ENCODE measurements at places on chromosomes 4 and X.

GRCh38 chr4:185909972-185910371 is 98.0 kb upstream of the SORBS2 start:
- no peak for DNase-seq

GRCh38 chrX:14361435-14361834 is 167.9 kb upstream of the GLRA2 start:
- DNase-seq, result no peak

DNA sequence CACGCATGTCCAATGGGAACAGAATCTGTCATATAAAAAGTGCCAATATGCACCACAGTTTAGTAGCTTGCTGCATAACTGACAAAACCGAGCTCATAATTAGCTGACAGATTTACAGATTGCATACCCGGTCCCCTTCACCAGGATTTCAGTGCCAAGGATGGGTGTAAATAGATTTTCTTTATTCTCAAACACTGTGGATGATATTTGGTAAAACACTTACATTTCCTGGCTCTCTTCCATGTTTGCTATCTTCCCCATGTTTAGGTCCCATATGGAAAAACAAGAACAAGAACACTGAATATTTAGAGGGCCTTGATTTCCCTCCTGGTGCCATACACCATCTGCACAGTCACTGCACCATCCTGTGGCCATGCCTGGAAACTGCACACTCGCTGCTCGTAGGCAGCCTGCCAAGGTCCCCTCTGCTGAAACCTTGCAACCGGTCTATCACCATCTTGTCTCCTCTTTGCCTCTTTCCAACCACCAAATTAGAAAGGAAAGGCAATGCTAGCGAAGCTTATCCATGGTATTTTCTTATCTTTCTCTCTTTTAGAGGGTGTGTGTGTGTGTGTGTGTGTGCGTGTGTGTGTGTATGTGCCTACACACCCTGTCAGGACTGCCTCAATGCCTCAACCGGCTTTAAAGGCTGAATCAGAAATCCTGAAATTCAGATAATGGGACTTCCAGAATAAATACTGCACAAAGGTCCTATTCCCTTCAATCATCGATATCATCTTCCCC is 124.2 kb upstream of the MBNL3 start:
- peak; percentile 64 for DNase-seq

DNA sequence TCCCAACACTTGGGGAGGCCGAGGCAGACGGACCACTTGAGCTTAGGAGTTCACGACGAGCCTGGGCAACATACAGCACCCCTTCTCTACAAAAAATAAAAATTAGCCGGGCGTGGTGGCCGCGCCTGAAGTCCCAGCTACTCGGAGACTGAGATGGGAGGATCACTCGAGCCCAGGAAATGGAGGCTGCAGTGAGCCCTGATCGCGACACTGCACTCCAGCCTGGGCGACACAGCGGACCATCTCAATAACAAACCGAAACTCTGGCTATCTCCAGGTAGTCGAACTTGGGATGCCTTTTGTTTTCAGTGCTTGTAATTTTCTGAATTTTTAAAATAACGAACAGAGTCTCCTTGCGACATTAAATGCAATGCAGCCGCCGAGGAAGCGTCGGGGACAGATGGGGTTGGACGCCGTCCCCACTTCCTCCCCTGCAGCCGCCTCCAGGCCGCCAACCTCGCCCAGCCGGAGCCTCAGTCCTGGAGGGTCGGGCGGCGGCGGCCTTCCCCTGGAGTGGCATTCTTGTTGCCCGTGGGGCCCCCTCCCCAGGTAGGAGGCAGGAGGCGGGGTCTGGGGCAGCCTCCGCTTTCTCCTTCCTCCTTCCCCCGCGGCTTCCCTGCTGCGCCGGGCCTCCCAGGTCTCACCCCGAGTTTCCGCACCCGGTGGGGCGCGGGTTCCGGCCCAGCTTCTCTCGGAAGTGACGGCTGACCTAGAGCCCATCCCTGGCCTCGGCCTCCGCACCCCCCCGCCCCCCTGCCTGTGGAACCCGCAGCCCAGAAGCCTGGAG is 14.6 kb downstream of the HMX1 start:
- no peak for DNase-seq

GRCh38 chr4:38738940-38739803 is 43.6 kb downstream of the TLR10 start:
- no peak for DNase-seq

DNA sequence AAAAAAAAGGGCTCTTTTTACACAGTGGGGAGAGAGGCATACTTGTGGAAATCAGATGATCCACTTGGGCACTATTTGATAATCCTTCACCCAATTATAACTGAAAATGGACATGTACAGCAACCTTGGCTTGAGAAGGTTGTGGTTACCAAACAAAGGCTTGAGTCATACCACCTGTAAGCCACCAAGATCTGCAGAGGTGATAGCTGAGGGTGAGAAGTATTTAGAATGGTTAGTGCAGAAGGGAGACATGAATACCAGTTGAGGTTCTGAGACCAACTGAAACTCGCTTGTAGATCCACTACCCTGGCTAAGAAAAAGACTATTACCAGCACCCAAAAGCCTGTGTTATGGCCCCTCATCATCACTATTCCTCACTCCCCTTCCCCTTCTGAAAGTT is 614.0 kb downstream of the STIM2 start:
- DNase-seq, result no peak

GRCh38 chrX:118392716-118393115 is 46.8 kb downstream of the WDR44 start:
- no peak for DNase-seq
